ENCODE measurements at places on chromosomes 16 and 17.

DNA sequence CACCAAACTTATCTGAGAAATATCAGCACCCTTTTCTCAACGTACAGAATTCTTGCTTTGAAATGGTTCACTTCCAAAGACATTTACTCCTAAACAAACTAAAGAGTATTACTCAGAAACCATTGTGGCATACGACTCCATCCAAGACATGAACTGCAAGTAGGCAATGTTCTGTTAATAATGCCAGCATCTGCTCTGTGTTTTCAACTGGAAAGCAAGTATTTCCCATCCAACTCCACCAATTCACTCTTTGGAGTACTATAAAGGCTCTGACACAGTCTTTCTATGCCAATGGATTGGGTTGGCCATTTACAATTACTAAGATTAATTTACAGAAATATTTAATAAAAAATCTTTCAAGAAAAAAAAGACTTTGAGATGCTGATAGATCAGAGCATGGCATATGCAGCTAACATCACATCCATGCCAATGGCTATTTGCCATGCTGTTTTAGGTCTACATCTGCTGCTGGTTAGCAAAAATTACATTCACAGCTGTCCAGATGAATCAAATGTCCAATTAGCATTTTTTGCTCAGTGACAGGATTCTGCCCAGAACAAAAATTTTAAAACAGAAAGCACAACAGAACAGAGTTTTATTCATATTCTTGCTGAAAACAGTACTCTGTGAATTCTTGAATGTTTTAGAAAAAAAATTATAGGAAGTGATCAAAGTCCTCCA is 65.9 kb upstream of the HLF start:
- no peak for DNase-seq

DNA sequence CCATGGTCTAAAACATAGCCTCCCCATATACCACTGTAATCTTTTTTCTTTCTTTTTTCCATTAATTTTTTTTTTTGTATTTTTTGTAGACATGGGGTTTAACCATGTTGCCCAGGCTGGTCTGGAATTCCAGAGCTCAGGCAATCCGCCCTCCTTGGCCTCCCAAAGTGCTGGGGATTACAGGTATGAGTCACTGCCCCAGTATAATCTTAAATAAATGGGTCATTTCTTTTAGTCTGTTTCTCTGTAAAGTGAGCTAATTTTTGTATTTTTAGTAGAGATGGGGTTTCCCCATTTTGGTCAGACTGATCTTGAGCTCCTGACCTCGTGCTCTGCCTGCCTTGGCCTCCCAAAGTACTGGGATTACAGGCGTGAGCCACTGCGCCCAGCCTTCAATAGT is 5.7 kb upstream of the NME1 start:
- no peak for DNase-seq

- DNase-seq, result no peak
Measured at GRCh38 chr16:66869424-66869823, 10.9 kb upstream of the PDP2 start.

DNA sequence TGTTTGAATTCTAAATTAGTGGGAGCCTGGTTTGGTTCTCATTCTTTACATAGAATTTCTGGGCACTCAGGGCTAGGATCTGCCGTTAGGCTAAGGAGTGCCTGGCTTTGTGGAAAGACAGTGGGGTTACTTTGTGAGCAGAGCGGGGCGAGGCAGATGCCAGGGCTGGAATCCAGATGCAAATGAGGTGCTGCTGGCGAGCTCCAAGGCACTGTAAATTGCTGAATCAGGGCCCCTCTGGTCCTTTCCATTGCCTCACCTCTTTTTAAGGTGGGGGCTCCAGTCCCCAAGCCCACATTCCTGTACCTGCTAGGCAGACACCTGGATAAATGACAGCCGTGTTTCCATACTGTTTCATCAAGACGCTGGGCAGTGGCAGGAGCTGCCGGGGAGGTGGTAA is 33.8 kb downstream of the PIPOX start:
- no peak for DNase-seq

DNA sequence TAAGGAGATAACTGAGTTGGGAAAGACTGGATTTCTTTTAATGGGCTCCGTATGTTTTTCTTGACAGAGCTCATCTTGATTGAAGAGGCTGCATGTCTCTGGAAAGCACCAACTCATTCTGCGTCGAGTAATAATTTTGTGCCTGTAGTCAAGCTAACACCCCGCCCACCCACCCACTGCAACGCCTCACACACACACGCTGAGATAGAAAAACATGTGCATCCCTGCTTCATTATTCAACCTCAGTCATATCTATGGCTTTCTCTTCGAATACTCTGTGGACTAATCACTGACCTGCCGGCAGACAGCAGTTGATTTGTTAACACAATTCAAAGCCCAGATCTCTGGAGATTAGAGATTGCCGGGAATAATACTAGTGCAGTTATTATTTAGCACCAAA is 220.2 kb upstream of the TOM1L1 start:
- no peak for DNase-seq

GRCh38 chr16:25692742-25693508 is 1.2 kb downstream of the HS3ST4 start:
- no peak for DNase-seq

DNA sequence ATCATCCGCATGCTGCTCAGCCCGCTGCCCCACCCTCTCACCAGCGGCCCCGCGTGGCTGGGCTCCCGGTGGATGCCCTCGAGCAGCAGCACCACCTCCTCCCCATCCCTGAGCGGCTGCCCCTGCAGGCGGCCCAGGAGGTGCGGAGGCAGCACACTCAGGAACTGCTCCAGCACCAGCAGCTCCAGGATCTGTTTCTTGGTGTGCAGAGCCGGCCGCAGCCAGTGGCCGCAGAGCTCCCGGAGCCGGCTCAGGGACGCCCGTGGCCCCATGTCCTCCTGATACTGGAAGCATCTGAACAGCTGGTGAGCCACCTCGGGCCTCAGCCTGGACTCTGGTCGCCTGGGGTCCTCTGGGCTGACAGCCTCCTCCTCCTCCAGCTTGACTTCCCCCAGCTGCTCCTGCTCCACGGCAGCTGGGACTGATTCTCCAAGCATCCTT is 6.6 kb downstream of the ZSCAN10 start:
- DNase-seq, result no peak

- no peak for DNase-seq
Measured at GRCh38 chr17:72772331-72772821, 320.1 kb downstream of the SLC39A11 start.

GRCh38 chr16:72976438-72977064 is 71.4 kb downstream of the ZFHX3 start:
- no peak for DNase-seq
